ENCODE measurements at places on chromosomes 4 and X. TPM values are rescaled to one million over a fixed set of nuclear protein-coding genes. Genes with fewer than 3 reads are reported as not detected.

- H3K4me3 ChIP-seq: no peak overlapping the region
- H3K27ac ChIP-seq: no peak overlapping the region
- no peak for DNase-seq
- H3K27me3 ChIP-seq: no peaks in the 10 kb centered on the region
These were observed 450.3 kb upstream of the PCDH7 start for GRCh38 chr4:30269850-30270249.

DNA sequence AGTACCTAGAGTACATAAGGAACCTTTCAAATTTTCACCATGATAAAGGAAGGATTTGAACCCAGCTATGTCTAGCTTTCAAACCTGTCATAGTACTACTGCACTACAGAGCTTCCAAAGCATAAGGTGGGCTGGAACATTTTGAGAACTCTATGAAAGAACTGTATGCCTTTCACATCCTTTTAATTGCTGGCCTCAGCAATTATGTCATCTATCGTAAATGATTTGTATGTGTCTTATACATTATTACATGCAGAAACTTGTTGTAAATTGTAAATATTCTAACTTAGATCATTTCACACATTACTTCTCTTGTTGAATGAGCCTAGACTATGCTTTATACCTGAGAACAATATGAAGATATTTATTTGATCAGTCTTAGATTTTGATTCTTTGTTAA lies 220.7 kb downstream of the HEPH start:
- no peak overlapping the region for H3K4me3 ChIP-seq
- no peak for DNase-seq
- H3K36me3 ChIP-seq: no peaks in the 10 kb centered on the region
- H3K27ac ChIP-seq: no peak overlapping the region
- no peaks in the 10 kb centered on the region for H3K4me1 ChIP-seq

- DNase-seq: no peak
- H3K36me3 ChIP-seq: no peaks in the 10 kb centered on the region
- H3K27ac ChIP-seq: no peak within 1 kb of the TSS
- no peaks in the 10 kb centered on the region for H3K4me1 ChIP-seq
These were observed at the start of gene ERVMER34-1 for GRCh38 chr4:52750819-52751486. ERVMER34-1 (minus strand) TSS chr4:52751425; CDS start chr4:52745520, 5,905 bp downstream.

DNA sequence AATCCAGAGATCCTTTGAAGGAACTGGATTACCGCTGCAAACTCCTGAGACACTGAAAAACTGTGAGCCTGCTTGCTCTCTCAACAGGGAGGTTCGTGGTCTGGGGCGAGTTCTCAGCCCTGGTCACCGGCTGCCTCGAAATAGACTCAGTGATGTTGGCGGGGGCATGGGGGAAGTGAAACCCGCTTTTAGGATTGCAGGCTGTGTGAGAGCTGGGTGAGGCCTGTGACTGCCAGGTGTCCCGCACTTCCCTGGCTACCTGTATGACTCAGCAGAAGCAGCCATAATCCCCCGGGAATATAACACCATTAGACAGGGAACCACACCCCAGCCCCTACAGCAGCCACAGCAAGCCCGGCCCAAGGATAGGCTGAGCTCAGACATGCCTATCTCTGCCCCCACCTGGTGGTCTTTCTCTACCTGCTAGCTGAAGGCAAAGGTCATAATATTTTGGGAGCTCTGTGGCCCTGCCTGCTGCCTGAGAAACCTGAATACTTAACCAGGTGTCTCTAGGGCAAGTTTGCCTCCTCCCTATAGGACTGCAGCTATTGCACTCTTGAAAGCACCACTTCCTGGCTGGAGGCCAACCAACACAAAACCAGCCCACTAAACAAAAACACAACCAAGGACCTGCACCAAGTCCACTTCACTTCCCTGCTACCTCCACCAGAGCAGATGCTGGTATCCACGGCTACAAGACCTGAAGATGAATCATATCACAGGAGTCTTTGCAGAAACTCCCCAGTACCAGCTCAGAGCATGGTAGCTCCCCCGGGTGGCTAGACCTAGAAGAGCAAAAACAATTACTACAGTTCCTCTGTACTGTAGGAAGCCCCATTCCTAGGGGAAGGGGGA lies 202.0 kb downstream of the RRAGB start:
- H3K27ac ChIP-seq: no peak overlapping the region
- peaks cover 25% of the 10 kb centered on the region for H3K36me3 ChIP-seq
- DNase-seq: peak; percentile 52
- H3K4me3 ChIP-seq: peak overlapping the region; percentile 53

- no peaks in the 10 kb centered on the region for H3K4me1 ChIP-seq
- no peak overlapping the region for H3K27ac ChIP-seq
These were observed 123.9 kb upstream of the ACSL4 start for GRCh38 chrX:109856974-109857373.

DNA sequence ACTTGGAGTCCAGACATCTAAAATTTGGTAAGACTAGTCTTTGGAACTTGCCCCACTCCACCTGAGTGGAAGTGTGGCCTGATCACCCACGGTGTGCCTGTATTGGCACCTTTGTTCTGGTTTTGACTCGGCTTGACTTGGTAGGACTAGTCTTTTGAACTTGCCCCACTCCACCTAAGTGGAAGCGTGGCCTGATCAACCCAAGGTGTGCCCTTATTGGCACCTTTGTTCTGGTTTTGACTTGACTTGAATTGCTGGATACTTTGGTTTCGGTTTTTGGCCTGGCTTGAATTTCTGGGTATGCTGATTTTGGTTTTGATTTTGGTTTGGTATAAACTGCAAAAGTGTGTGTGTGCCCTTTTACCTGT lies 44.7 kb upstream of the UGT2B7 start:
- no peaks in the 10 kb centered on the region for H3K4me1 ChIP-seq
- H3K27ac ChIP-seq: no peak overlapping the region
- no peak overlapping the region for H3K4me3 ChIP-seq
- no peak for DNase-seq
- no peaks in the 10 kb centered on the region for H3K27me3 ChIP-seq

GRCh38 chr4:71545168-71545567 lies 206.3 kb downstream of the SLC4A4 start:
- no peak overlapping the region for H3K27ac ChIP-seq
- peaks cover 8% of the 10 kb centered on the region for H3K4me1 ChIP-seq
- no peaks in the 10 kb centered on the region for H3K36me3 ChIP-seq
- H3K27me3 ChIP-seq: no peaks in the 10 kb centered on the region
- no peak for DNase-seq

DNA sequence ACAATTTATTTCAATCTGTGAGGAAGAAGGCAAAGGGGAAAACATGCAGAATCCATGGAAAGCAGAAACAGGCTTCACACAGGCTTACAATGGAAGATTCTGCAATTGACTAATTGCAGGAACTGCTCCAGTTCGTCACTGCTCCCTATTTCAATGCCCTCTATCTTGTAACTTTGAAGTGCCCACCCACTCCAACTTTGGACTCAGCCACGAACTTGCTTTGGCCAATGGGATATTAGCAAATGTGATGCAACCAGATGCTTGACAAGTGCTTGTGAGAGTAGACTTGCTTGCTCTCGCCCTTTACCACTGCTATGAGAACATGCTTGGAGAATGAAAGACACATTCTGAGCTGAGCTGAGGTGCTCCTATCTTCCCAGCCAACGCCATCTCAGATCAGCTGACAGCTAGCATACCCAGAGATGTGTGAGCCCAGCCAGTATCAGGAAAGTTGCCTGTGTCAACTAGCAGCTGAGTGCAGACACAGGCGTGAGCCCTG lies 105.7 kb upstream of the PTCHD1 start:
- no peak overlapping the region for H3K27ac ChIP-seq
- no peaks in the 10 kb centered on the region for H3K27me3 ChIP-seq
- H3K4me3 ChIP-seq: no peak overlapping the region
- no peaks in the 10 kb centered on the region for H3K36me3 ChIP-seq
- DNase-seq: peak; percentile 46

- no peak overlapping the region for H3K27ac ChIP-seq
- no peak overlapping the region for H3K4me3 ChIP-seq
- H3K27me3 ChIP-seq: no peaks in the 10 kb centered on the region
These were observed 29.1 kb upstream of the CD38 start for GRCh38 chr4:15749001-15749400.

DNA sequence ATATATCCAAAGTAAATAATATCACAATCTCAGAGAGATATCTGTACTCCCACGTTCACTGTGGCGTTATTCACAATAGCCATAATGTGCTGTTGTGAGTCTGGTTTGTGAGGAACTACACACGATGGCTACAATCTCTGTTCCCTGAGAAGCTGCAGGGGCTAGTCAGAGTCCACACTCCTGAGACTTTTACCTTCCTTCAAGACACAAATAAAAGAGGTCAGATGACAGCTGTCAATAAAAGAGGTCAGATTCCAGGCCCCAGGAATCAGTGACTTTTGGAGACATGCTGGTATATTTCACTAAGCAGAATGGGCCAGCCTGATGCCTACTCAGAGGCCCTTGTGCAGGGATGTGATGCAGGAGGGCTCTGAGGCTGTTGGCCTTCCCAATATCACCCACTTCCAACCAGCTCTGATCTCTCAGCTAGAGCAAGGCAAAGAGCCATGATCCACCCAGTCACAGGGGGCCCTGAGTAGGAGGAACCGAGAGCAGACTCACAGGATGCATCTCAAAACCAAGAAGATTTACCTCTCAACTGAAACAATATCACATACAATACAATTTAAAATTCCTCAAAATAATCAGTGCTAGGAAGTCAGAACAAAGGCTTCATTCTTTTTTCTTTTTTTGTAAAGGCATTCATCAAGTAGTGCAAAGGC lies 13.8 kb downstream of the FRYL start:
- no peaks in the 10 kb centered on the region for H3K36me3 ChIP-seq
- no peaks in the 10 kb centered on the region for H3K4me1 ChIP-seq
- no peaks in the 10 kb centered on the region for H3K27me3 ChIP-seq
- DNase-seq: no peak

- no peak overlapping the region for H3K4me3 ChIP-seq
- H3K27me3 ChIP-seq: no peaks in the 10 kb centered on the region
- H3K36me3 ChIP-seq: no peaks in the 10 kb centered on the region
- peak; percentile 88 for DNase-seq
- no peak overlapping the region for H3K27ac ChIP-seq
- peaks cover 4% of the 10 kb centered on the region for H3K4me1 ChIP-seq
These were observed 78.0 kb upstream of the CLNK start for GRCh38 chr4:10762561-10762960.

DNA sequence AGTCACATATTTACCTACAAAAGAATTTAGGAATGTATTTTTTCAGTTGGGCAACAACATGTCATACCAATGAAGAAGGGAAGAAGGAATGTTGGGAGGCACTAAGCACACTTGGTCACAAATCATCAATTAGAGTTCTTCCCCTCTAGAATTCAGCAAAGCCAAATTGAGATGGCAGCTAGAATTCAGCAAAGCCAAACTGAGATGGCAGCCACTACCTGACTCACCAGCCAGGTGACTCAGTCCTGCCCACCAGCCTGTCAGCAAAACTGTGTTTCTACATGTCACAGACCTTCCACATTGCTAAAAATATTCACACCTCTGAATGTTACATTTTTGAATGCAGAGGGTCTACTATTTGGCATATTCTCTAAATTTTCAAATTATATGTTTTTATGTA lies 63.2 kb upstream of the NOCT start:
- no peaks in the 10 kb centered on the region for H3K4me1 ChIP-seq
- no peaks in the 10 kb centered on the region for H3K27me3 ChIP-seq
- DNase-seq: no peak
- no peak overlapping the region for H3K27ac ChIP-seq
- no peak overlapping the region for H3K4me3 ChIP-seq

DNA sequence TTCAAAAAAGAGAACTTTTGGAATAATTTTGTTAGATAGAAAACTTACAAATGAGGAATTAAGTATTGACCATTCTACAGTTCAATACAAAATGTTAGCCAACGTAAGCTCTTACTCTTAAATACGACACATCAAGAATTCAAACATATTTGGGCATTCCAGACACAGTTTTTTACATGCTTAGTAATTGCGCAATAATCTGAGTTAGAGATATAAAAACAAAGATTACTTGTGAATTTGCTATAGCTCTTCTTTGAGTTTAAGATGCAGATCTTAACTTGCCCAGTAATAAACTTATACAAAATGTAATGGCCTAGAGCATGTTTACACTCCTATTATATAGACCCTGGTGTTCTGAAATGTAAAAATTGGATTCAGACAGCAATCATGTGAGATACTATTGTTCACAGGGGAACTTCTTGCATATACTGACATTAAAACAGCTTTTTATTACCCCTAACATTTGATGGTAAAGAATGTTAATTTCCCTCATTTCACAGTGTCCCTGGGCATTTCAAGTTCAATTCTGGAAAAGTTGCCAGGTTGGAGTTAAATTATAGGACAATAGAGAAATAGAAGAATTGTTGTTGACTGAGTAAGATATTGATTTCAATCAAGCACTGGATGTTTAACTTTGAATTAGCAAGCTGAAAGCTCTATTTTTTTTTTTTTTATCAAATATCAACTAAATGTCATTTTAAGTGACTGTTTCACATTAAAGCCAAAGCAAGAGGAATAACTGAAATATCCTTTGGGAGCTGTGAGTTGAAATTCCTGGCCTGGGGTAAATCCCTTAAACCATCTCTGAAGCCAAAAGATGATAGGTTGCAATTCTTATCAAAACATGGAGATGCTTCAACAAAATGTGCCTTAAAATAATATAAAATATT lies 910 bp downstream of the HPGDS start:
- DNase-seq: no peak
- H3K36me3 ChIP-seq: no peaks in the 10 kb centered on the region
- H3K27ac ChIP-seq: no peak overlapping the region
- H3K4me3 ChIP-seq: no peak overlapping the region
- no peaks in the 10 kb centered on the region for H3K4me1 ChIP-seq

- no peak overlapping the region for H3K27ac ChIP-seq
- no peak for DNase-seq
- no peaks in the 10 kb centered on the region for H3K4me1 ChIP-seq
- no peak overlapping the region for H3K4me3 ChIP-seq
These were observed 131.3 kb upstream of the AGA start for GRCh38 chr4:177573507-177573906.

The FAT4 gene
- total RNA-seq: 0.22 TPM

The IL2RG gene
- total RNA-seq: not detected

The PIGA gene
- 17.5 TPM for total RNA-seq

The TCEAL6 gene
- total RNA-seq: not detected

All from endodermal cell (in vitro differentiated cells).